ENCODE measurements at places on chromosomes 1 and 21.

- DNase-seq: no peak
These were observed 25.1 kb upstream of the CSF1 start for GRCh38 chr1:109885589-109885988.

- no peak for DNase-seq
These were observed 536.0 kb downstream of the LMO4 start for GRCh38 chr1:87864676-87865075.

GRCh38 chr1:47178020-47178419, 11.8 kb downstream of the PDZK1IP1 start:
- DNase-seq: no peak

- no peak for DNase-seq
These were observed 338 bp upstream of the TOR1AIP1 start for GRCh38 chr1:179881642-179882252.

- no peak for DNase-seq
These were observed 122.6 kb downstream of the XPR1 start for GRCh38 chr1:180754453-180754852.
